Gastroesophageal sphincter (tissue), 4 donors: ENCODE measurements at places on chromosomes 7 and 10. TPM values are rescaled to one million over a fixed set of nuclear protein-coding genes. Genes with fewer than 3 reads are reported as not detected.

The ANXA8 gene
- total RNA-seq: 7.3 TPM

The SRRM3 gene
- total RNA-seq: 1.6 TPM

The AKR1C4 gene
- not detected for total RNA-seq

The CDC14C gene
- total RNA-seq: not detected

The RNF133 gene
- 14.0 TPM for total RNA-seq
